ENCODE measurements at places on chromosomes 13 and 19. TPM values are rescaled to one million over a fixed set of nuclear protein-coding genes. Genes with fewer than 3 reads are reported as not detected.
A peak's percentile ranks its signal among the peaks of the same experiment; 100 is the strongest.

The FCHO1 gene
- total RNA-seq, result 1.3 TPM

The URAD gene
- total RNA-seq, result not detected

The TRAPPC2B gene
- total RNA-seq, result 24.7 TPM

The UBE2M gene
- total RNA-seq, result 27.7 TPM

The EFNA2 gene
- total RNA-seq, result not detected

The LGALS14 gene
- not detected for total RNA-seq

The FARP1 gene
- 77.5 TPM for total RNA-seq

The KLK6 gene
- total RNA-seq, result 1.8 TPM

The EEF1AKMT1 gene
- total RNA-seq, result 31.6 TPM

The PTGER1 gene
- total RNA-seq, result not detected

The APC2 gene
- total RNA-seq, result 0.05 TPM

The PTBP1 gene
- total RNA-seq, result 222 TPM

The MCEMP1 gene
- not detected for total RNA-seq

The FAM216B gene
- not detected for total RNA-seq

The YJEFN3 gene
- 19.3 TPM for total RNA-seq

The GIPR gene
- 2.6 TPM for total RNA-seq

The C3 gene
- total RNA-seq, result 95.1 TPM

The GRIN2D gene
- 1.8 TPM for total RNA-seq

DNA sequence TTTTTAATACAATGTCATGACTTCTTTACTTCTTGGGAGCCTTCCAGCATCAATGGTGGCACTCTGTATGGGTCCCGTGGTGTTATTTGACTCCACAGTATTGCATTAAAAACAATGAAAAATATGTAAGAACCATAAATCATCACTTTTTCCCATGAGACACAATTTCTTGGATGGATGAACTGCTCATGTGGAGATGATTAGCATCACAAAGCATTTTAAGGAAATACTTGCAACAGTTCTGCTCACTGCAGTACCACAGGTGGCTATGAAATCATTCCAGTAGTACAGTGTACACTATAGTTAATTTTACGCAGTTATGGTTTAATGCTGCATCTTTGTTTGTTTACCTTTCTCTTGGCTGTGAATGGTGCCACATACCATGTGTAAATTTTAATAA is 37.2 kb upstream of the C1QTNF9B start:
- no peaks in the 10 kb centered on the region for H3K36me3 ChIP-seq
- H3K27me3 ChIP-seq, result no peaks in the 10 kb centered on the region
- H3K27ac ChIP-seq, result no peak overlapping the region
- no peak for DNase-seq
- H3K4me3 ChIP-seq, result no peak overlapping the region

DNA sequence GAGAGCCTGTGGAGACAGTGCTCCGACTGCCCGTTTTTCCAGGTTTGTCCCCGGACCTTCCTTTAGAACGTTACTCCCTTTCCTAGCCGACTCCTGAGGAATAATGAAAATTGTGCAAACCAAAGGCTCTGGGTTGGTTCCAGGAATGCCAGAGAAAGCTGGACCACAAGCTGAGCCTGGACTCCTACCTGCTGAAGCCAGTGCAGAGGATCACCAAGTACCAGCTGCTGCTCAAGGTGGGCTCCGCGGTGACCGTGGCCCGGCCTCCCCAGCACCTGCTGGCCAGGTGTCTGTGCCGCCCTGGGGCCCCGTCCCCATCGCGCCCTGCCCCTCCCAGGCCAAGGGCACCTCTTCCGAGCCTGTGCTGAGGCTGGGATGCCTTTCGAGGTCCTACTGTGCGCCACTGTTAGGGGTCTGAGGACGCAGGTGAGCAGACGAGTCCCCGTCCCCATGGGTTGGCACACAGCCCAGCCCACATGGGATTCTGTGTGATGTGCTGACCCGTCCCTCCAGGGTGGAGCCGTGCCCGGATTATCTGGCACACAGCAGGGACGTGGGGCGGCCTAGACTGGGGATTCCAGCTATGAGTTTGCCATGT is 20.5 kb upstream of the F7 start:
- no peak for DNase-seq
- H3K36me3 ChIP-seq, result no peaks in the 10 kb centered on the region
- H3K4me3 ChIP-seq, result no peak overlapping the region
- peaks cover 6% of the 10 kb centered on the region for H3K4me1 ChIP-seq
- H3K27me3 ChIP-seq, result no peaks in the 10 kb centered on the region
- no peak overlapping the region for H3K27ac ChIP-seq

GRCh38 chr13:36347531-36348210 is 1.5 kb upstream of the SPART start:
- no peak for DNase-seq
- H3K36me3 ChIP-seq, result no peaks in the 10 kb centered on the region
- H3K27ac ChIP-seq, result no peak overlapping the region
- H3K4me1 ChIP-seq, result no peaks in the 10 kb centered on the region
- H3K4me3 ChIP-seq, result no peak overlapping the region

GRCh38 chr13:110114316-110114715 is 192.6 kb downstream of the COL4A1 start:
- no peaks in the 10 kb centered on the region for H3K36me3 ChIP-seq
- H3K27ac ChIP-seq, result no peak overlapping the region
- H3K27me3 ChIP-seq, result no peaks in the 10 kb centered on the region
- H3K4me3 ChIP-seq, result no peak overlapping the region
- DNase-seq, result no peak

- H3K4me3 ChIP-seq, result no peak overlapping the region
- no peak overlapping the region for H3K27ac ChIP-seq
- H3K36me3 ChIP-seq, result no peaks in the 10 kb centered on the region
- H3K4me1 ChIP-seq, result peaks cover 5% of the 10 kb centered on the region
- no peaks in the 10 kb centered on the region for H3K27me3 ChIP-seq
- no peak for DNase-seq
Observed at GRCh38 chr13:33195693-33196464, 89.7 kb downstream of the STARD13 start.

DNA sequence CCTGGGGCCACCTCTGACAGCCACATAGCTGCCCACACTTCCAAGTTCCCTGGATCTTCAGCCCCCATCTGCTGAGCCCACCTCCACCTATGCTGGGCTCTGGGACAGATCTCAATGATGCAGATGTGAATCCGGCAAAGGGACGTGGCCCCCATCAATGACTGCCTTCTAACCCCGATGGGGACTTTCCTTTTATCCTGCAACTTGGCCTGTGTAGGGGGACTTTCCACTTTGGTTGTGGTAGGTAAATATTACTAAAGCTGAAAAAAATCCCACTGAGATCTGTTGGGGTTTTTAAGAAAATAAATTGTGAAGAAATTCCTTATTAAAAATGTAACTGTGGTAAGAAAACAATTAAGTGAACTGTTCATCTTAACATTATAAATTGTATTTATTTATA is 20.8 kb upstream of the ASPDH start:
- no peaks in the 10 kb centered on the region for H3K36me3 ChIP-seq
- no peak overlapping the region for H3K27ac ChIP-seq
- DNase-seq, result no peak
- H3K4me1 ChIP-seq, result no peaks in the 10 kb centered on the region

DNA sequence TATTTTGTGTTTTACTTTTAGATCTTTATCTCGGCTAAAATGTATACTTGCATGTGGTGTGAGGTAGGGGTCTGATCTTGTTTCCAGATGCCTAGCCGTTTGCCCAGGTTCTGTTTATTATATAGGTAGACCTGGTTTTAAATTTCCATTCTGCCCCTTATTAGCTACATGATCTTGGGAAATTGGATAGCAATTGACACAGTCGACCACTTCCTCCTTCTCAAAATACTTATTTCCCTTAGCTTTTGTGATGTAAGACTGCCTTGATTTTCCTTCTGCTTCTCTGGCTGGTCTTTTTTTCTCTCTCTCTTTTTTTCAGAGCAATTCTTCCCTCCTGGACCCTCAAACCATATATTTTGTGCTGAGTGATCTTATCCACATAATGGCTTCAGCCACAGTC is 3.0 kb upstream of the PGLYRP1 start:
- H3K27ac ChIP-seq, result no peak overlapping the region
- H3K36me3 ChIP-seq, result no peaks in the 10 kb centered on the region
- no peaks in the 10 kb centered on the region for H3K4me1 ChIP-seq

DNA sequence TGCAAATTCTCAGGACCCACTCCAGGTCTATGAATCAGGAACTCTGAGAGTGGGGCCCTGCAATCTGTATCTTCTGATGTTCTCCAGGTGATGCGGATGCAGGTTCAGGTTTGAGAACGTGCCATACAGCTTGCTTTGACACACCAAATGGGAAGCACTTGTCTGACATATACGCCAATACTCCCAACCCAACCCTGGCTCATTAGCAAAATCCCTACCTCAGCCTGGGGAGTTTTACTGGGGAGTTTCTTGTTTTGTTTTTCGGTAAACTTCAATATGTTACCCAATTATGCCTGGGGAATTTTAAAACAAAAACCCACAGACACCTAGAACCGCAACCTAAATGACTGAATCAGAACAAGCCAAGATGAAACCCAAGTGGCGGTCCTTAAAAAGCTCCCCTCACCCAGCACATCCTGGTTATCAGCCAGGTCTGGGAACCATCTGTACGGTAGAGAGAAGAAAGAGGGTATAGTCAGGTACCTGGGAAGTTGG is 41.2 kb downstream of the ABCC4 start:
- H3K4me1 ChIP-seq, result no peaks in the 10 kb centered on the region
- no peaks in the 10 kb centered on the region for H3K36me3 ChIP-seq
- no peak for DNase-seq
- no peaks in the 10 kb centered on the region for H3K27me3 ChIP-seq

DNA sequence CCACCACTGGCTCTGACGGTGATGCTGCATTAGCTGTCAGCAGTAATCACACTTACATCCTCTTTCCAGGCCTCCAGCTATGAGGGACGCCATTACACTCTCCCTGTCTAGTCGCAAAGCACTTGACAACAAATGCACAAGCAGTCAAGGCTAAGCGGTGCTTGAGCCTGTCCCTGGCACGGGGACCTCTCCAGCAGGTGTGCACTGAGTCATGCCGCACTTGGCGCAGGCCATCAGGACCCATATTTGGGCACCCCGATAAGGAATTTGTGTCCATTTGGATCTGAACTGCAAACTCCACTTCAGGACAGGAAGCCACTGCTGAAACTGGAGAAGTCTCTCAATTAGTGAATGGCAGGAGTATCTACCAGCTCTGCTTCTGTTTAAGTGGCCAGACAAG is 301.9 kb upstream of the OBI1 start:
- no peak overlapping the region for H3K27ac ChIP-seq
- H3K4me1 ChIP-seq, result no peaks in the 10 kb centered on the region
- H3K36me3 ChIP-seq, result no peaks in the 10 kb centered on the region
- DNase-seq, result no peak

- no peak overlapping the region for H3K4me3 ChIP-seq
- peaks cover 7% of the 10 kb centered on the region for H3K4me1 ChIP-seq
- peak; percentile 53 for DNase-seq
Observed at GRCh38 chr13:98324105-98324504, 147.0 kb upstream of the RNF113B start.

GRCh38 chr19:3649888-3650287 is 23.3 kb upstream of the CACTIN start:
- no peaks in the 10 kb centered on the region for H3K27me3 ChIP-seq
- H3K4me1 ChIP-seq, result no peaks in the 10 kb centered on the region
- DNase-seq, result no peak
- H3K4me3 ChIP-seq, result no peak overlapping the region

GRCh38 chr19:27776020-27776419 is 1436.9 kb downstream of the UQCRFS1 start:
- H3K4me1 ChIP-seq, result no peaks in the 10 kb centered on the region
- no peaks in the 10 kb centered on the region for H3K36me3 ChIP-seq
- no peak overlapping the region for H3K4me3 ChIP-seq

DNA sequence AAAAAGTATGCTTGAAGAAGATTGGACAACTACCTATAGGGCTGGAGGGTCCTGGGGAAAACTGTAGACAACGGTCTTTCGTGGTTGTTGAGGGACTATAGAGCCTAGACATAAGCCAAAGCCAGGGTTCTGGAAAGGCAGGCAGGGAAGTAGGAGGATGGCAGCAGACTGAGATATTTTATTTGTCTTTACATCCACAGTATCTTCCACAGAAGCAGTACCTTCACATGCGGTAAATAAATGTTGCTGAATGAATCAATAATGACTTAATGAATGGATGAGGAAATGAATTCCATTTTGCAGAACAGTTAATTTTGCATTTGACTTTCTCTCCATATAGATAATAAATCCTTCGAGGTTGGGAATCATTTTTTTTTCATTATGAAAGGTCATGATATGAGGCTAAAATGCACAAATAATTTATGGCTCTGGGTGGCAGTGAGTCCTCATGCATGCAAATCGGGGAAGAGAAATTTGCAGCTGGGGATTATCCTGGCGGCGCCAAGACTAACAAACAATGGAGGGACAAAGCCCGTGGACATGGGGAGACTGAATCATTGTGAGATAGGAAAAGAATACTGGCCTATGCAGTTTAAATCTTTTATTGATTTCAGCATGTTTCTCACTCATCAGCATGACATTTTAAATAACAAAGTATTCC is 102.0 kb downstream of the ERCC5 start:
- DNase-seq, result no peak
- H3K4me3 ChIP-seq, result no peak overlapping the region
- H3K27ac ChIP-seq, result no peak overlapping the region
- H3K27me3 ChIP-seq, result no peaks in the 10 kb centered on the region
- no peaks in the 10 kb centered on the region for H3K36me3 ChIP-seq
- no peaks in the 10 kb centered on the region for H3K4me1 ChIP-seq

DNA sequence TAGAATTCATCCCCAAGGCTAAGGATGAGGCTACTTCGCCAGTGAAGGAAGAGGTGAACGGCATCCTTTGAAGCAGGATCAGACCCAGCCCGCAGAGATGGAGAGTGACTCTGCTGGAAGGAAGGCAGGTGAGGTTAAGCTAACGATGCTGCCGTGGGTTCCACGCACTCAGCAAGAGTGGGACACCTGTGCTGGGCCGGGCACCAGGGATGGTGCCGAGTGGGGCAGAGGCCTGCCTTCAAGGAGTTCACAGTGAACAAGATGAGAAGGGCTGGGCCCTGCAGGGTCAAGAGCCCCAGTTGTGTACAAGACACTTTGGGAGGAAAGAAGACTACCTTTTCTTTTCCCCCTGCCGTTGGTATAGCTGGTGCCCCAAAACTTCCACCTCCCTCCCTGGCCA is 606.6 kb downstream of the LIG4 start:
- H3K27ac ChIP-seq, result no peak overlapping the region
- no peak for DNase-seq
- no peaks in the 10 kb centered on the region for H3K4me1 ChIP-seq
- no peak overlapping the region for H3K4me3 ChIP-seq
- H3K27me3 ChIP-seq, result no peaks in the 10 kb centered on the region
- H3K36me3 ChIP-seq, result no peaks in the 10 kb centered on the region

- DNase-seq, result no peak
- no peaks in the 10 kb centered on the region for H3K36me3 ChIP-seq
- H3K27ac ChIP-seq, result no peak overlapping the region
Observed at GRCh38 chr13:110464556-110465333, 96.8 kb downstream of the RAB20 start.

- peaks cover 4% of the 10 kb centered on the region for H3K4me1 ChIP-seq
- no peak for DNase-seq
- no peaks in the 10 kb centered on the region for H3K36me3 ChIP-seq
- H3K4me3 ChIP-seq, result no peak overlapping the region
Observed at GRCh38 chr13:26987486-26988013, 184.1 kb downstream of the USP12 start.
